GM03348 (cell line): ENCODE measurements at places on chromosomes 5 and 9.

- no peak for DNase-seq
Observed at GRCh38 chr5:74866596-74867162, 492 bp upstream of the FAM169A start.

DNA sequence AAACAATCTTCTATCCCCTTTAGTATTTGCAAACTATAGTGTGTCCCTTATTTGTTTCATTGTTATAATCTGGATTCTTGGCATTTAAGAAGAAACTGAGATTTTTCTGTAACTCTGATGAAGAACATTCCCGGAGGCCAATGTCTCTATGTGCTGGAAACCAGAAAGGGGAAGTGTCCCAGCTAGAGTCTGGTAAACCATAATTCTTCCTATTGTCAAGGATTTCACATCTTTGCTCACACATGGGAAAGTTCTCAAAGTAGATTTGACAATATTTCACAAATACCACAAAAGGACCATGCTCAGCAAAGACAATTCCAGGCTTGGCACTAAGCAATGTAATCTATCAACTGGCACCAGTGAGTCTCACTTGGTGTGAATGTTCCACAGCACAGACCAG lies 146.8 kb downstream of the MUSK start:
- no peak for DNase-seq

- DNase-seq = peak; percentile 59
Observed at GRCh38 chr5:177447066-177447610, 524 bp downstream of the PRR7 start.

GRCh38 chr5:129074903-129075302 lies 19.6 kb upstream of the ISOC1 start:
- DNase-seq = no peak

GRCh38 chr5:10599862-10600284 lies 36.0 kb downstream of the ANKRD33B start:
- DNase-seq = peak; percentile 29

DNA sequence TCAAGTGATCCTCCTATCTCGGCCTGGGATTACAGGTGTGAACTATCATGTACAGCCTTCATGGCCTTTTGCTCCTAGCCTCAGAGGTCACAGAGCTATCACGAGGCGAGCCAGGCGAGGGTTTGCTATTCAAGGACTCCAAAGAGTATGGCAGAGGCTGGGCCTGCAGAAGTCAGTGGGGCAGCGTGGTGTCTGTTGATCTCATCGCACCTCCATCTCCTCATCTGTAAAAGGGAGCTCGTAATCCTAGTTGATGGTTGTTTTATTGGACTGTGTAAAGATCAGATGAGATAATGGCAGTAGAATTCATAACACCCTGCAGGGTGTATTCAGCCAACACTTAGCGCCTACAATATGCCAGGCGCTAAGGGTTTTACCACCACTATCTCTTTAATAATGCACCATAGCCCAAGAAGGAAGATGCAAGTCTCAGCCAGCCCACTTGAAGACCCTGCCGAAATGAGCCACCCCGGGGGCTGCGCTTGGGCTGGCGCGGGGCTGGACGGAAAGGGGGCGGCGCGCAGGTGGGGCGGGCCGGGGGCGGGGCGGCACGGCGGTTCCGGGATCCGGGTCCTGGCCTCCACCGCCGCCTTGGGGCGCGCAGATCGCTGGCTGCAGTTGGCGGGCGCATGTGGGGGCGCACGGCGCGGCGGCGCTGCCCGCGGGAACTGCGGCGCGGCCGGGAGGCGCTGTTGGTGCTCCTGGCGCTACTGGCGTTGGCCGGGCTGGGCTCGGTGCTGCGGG lies at the start of gene GALNT12:
TSS of gene GALNT12 (plus strand) at position 601 of the 744 bp plus-strand sequence. CDS start at position 630, 29 bp downstream.
- DNase-seq = peak; percentile 77

- peak; percentile 83 for DNase-seq
Observed at GRCh38 chr5:33969572-33970452, 14.7 kb downstream of the SLC45A2 start.

DNA sequence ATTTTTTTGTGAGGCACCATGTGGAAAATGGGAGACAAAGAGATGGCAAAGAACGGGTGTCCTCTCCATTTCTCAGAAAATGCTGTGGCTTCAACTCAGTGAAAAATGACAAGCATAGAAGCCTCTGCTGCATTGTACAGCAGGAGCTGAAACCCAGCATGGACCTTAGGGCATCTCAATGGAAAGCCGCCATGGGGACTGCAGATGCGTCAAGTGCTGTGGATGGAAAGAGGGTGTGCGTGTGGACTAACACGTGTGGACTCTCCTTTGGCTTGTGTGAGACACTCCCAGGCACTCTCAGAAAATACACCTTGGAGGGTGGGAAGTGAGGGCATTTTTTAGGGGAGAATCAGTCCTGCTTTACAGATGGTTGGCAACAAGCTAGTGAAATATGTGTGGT lies 2.2 kb upstream of the GLRX start:
- no peak for DNase-seq

GRCh38 chr9:13587571-13587970 lies 308.1 kb upstream of the MPDZ start:
- no peak for DNase-seq

DNA sequence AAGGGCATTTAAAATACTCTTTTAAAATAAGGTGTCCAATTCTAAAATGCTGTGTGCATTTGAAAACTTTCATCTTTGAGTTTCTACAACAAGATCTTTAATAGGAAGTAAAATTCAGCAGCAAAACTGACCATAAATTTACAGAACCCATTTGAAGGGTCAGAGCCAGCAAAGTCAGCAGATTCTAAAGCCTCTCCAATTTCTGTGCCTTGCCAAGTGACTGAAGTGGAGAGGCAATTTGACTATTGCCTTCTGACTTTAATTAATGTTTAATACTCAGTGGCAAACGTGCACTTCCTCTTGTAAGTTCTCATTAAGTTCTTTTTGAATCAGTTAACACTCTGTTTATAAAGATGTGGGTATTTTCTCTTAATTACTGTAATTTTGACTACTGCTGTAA lies 155.2 kb downstream of the BAAT start:
- DNase-seq = no peak

GRCh38 chr9:18138656-18139055 lies 335.3 kb upstream of the ADAMTSL1 start:
- no peak for DNase-seq

DNA sequence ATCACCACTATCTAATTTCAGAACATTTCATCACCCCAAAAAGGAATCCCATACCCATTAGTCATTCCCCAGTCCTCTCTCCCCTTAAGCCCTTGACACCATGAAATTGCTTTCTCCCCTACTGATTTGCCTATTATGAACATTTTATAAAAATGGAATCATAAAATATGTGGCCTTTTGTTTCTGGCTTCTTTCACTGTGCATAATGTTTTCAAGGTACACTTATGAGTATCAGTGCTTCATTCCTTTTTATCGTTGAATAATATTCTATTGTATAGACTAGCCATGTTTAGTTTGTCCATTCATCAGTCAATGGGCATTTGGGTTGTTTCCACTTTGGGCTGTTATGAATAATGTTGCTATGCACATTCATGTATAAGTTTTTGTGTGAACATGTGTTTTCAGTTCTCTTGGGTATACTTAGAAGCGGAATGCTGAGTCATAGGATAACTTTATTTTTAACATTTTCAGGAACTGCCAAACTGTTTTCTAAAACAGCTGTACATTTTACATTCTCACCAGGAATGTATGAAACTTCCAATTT lies 40.4 kb upstream of the FGF1 start:
- DNase-seq = peak; percentile 77

- no peak for DNase-seq
Observed at GRCh38 chr5:135103575-135103853, 69.5 kb upstream of the PITX1 start.

GRCh38 chr5:80033513-80033912 lies 1.6 kb upstream of the THBS4 start:
- DNase-seq = no peak

DNA sequence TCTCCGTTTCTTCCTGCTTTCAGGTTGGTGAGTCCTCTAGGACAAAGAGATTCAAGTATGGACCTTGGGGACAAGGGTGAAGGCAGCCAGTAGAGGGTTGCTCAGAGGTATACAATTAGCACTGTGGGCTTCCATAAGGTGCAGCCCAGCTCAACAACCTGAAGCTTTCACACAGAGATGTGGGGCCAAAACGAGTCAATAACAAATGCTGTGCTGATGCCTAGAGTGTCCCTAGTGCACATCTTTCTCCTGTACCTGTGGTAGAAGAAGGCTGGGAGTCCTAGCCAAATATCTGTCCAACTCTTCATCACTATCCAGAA lies 20.7 kb upstream of the MLANA start:
- DNase-seq = no peak

GRCh38 chr9:109419531-109419930 lies 78.6 kb downstream of the PTPN3 start:
- no peak for DNase-seq

DNA sequence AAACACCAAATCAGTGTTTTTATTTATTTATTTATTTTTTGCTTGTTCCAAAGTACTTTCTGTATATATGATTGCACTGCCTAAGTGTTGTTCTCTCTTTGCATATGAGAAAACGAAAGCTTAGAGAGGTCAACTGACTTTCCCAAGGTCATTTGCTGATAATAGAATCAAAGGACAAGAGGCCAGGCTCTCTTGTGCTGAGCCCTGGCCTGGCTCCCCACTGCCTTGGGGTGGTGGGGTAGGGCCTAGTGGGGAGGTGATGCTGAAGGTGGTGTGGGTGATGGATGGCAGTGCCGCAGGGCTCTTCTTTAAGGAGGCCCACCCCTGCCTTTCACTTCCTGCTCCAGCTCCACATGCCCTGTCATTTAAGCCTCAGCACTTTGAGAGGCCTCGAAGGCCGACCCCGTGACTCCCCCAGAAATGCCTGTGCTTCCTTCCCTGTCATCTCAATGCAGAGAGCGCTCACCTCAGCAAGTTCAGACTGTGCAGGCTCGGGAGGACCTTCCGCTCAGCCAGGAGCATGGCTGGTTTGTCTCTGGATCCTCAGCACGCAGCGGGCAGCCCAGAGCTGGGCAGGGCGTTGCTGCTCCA lies 59.5 kb downstream of the SMIM23 start:
- DNase-seq = no peak
